ENCODE measurements at places on chromosomes 11 and 22.

DNA sequence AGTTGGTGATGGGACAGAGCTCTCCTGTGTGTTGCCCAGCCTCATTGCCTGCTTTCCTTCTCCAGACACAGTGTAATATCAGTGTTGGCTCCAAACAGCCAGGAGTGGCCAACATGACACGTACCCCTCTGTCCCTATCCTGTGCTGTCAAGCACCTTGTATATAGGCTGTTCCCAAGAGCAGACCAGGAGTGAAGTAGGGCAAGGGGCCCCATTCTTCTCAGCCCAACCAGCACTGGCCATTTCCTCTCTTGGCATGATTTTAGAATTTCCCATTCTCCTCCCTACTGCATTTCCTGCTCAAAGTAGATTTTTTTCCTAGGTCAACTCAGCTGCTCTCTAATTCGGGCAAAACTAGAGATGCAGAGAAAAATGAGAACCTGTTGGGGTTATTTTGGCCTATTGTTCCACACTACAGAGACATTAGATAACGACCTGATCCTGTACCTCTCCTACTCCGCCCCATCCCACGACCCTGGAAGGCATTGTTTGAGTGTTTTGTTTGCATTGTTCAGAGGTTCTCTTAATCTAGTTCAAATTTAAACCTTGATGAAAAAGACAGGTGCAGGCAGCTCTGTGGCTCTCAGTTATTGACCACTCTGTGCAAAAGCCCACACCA, 95.6 kb downstream of the RASSF10 start:
- DNase-seq = no peak

DNA sequence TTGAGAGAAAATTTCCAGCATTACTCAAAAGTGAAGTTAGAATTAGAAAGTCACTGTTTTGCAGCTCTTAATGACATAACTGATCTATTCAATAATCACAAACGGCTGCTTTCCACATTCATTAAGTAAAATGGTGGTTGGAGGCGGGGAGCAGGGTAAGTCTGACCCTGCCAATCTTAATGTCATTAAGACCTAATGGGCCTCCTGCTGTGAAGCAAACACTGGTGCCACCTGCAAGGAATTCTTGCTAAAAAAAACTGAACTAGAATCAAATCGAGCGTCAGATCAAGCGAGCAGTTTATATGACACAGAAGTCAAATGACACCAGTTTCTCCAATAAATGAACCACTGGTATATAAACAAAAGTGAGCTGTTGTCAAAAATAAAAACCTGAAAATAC, 351.5 kb downstream of the BRD1 start:
- DNase-seq = no peak

DNA sequence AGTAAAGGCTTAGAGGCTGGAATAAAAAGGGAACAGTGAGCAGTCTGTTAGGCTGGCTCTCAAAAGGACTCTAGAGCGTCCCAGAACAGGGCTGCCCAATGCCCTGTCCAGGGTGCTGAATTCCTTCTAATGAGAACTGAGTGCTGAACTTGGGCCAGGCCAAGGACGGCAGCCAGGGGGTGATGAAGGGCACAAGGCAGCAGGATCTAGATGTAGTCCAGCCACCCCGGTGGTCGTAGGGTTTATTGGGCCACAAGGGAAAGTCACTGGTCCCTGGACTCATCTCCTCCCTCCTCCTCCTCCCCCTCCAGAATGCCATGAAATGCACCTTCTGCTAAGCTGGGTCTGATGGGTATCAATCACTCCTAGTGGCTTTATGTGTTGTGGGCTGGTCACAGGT, 19.2 kb downstream of the NPTXR start:
- DNase-seq = peak; percentile 73

- no peak for DNase-seq
Measured at GRCh38 chr22:49829044-49829853, 1.6 kb upstream of the BRD1 start.

GRCh38 chr11:15967166-15967565, 389.2 kb downstream of the SOX6 start:
- DNase-seq = no peak

DNA sequence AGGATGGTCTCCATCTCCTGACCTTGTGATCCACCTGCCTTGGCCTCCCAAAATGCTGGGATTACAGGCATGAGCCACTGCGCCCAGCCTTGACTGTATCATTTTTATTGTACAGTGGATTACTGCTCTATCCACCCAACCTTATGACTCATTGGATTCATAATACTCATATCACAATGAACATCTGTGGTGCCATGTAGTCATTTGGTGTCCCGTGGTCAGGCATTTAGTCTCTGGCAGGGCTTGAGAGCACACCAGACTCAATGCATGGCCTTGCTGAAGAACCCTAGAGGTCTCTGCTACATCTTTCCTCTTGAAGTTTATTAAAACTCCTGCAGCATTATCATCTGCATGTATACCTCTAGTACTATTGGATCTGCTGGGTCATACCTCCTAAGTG, 98.0 kb upstream of the LDLRAD3 start:
- DNase-seq = no peak

DNA sequence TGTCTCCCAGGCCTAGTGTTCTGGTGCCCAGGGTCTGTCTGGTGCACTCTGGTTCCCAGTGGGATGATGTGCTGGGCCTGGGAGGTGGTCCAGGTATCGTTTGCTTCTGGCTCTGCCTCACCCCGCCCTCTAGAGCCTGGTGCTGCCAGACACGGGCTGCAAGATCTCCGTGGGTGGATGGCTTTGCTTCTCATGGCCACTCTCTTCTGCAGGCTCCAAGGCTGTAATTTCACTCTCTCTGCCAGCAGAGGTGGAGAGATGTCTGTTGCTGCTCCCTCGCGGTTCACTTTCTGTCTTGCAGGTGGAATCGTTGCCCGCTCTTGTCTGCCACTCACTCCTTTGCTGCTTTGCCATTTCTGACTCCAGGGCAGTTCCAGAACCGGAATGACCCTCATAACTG, 13.4 kb downstream of the NADSYN1 start:
- no peak for DNase-seq

GRCh38 chr11:78991681-78992080, 417.0 kb upstream of the NARS2 start:
- DNase-seq = no peak

DNA sequence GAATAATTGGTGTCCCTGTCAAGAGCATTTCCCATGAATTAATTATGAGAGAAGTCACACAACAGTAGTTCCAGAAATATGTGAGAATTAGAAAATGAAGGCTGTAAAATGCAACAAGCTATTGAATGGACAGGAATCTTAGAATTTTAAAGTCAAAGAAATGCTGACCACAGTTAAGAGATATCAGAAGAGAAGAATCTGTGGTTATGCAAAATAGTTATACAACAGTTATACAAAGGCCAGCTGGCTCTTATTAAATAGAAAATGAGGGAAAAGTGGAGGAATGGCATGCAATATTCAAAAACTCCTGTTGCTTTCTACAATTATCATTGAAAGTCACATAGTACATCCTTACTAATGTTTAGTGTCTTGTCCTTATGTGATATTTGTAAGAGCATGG, 27.4 kb downstream of the CASP12 start:
- peak; percentile 67 for DNase-seq

- DNase-seq = peak; percentile 6
Measured at GRCh38 chr11:28903716-28904115, 795.5 kb downstream of the METTL15 start.

DNA sequence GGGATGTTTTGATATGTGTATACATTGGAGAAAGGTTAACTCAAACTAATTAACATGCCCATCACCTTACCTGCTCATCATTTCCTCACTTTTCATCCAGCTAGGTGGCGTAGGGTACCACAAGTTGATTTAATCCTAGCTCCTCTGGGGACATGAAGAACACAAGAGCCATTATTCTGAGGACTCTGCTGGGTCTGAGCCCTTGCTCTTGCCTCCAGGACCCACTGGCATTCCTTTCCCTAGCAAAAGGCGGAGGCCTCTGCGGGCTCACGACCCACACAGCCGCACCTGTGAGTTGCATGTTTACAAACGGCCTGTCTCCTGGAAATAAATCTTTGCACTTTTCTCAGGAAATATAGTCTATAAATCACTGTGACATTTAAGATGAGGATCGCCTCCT, 871.9 kb downstream of the TBC1D22A start:
- DNase-seq = no peak

GRCh38 chr11:129596351-129596750, 219.3 kb upstream of the TMEM45B start:
- DNase-seq = no peak

- no peak for DNase-seq
Measured at GRCh38 chr22:24429411-24430365, 2.3 kb downstream of the ADORA2A start.

DNA sequence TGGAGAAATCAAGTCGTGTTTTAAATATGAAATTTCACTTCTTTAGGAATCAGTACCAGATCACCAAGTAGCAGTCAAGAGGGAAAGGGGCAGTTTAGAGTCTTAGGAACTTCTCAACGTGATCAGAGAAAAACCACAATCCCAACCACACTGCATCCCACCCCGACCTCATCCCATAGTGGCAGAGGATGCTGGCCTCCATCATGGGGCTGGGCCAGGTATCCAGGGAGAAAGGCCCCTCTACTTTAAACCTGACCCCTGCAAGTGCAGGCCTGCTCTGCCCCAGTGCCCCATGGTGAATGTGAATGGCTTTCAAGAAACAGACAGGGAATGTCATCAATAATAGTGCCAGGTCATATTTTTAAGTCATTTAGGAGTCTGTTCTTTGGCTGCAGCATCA, 12.1 kb downstream of the CHST1 start:
- no peak for DNase-seq

- no peak for DNase-seq
Measured at GRCh38 chr22:37546437-37547250, 13.6 kb upstream of the CDC42EP1 start.

- no peak for DNase-seq
Measured at GRCh38 chr11:12264361-12264760, 113.0 kb upstream of the PARVA start.
